ENCODE measurements at places on chromosomes 3 and 15.

- no peak for DNase-seq
These were observed 56.8 kb downstream of the PXYLP1 start for GRCh38 chr3:141288336-141288990.

DNA sequence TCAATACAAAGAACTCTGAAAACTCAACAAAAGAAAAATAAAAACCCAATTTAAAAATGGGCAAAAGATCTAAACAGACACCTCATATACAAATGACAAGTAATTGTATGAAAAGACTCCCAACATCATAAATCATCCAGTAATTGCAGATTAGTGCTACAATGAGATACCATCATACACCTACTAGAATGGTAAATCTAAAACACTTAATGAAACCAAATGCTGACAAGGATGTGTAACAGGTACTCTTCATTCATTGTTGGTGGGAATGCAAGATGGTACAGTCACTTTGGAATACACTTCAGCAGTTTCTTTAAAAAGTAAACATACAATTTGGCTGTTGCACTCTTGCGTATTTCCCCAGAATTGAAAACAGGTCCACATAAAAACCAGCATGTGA, 68.4 kb downstream of the LHFPL4 start:
- DNase-seq = no peak

GRCh38 chr3:13666781-13667709, 118.1 kb downstream of the FBLN2 start:
- DNase-seq = no peak

DNA sequence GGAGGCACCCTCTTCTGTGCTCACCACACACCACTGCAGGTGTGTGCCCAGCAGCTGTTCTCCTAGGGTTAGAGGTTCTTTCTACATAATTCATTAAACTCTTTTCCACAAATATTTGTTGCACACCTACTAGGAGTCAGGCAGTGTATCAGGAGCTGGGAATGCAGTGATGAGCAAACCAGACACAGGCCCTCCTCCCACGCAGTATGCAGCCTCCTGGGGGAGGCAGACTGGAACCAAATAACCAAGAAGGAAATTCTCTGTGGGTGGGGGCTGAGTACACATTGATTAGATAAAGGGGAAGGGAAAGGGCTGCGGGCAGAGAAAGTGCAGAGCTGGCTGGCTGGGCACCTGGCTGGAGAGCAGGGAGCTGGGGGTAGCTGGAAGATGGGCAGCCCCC, 18.5 kb upstream of the C3orf22 start:
- DNase-seq = no peak

DNA sequence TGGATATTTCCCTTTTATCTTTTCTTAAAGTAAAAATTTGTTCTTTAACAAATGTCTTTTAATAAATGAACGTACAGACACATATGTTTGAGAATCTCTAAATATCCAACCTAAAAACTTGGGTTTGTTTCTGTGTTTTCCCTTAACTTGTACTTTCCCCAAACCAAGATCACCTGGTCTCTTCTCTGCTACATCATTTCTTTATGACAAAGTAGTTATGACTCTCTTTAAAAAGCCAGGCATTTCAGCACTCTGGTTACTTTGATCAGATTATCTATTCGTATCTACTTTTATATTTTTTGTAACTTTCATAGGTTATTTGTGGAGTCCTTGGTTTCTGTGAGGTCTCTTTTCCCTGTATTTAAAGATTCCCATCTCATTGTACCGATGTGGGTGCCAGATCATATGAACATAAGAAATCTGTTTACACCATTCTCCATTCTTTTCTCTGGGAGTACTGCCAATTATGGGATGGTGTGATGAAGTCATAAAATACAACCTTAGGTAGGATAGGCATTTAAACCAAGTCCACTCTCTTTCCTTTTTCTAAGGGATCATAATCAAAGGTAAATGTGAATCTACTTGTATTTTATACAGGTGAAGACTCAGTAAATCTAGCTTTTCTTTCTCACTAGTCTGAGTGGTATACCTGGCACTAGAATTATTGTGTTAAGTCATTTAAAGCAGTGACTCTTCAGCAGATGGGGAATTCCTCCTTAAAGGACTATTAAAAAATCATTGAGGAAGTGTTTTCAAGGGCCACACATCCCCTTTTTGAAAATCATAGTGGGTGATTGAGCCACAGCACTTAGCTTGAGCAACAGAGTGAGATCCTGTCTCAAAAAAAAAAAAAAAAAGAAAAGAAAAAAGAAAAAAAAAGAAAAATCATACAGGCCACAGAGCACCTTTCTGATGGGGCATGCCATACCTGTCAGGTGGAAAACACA, 12.4 kb upstream of the NFKBIZ start:
- no peak for DNase-seq

DNA sequence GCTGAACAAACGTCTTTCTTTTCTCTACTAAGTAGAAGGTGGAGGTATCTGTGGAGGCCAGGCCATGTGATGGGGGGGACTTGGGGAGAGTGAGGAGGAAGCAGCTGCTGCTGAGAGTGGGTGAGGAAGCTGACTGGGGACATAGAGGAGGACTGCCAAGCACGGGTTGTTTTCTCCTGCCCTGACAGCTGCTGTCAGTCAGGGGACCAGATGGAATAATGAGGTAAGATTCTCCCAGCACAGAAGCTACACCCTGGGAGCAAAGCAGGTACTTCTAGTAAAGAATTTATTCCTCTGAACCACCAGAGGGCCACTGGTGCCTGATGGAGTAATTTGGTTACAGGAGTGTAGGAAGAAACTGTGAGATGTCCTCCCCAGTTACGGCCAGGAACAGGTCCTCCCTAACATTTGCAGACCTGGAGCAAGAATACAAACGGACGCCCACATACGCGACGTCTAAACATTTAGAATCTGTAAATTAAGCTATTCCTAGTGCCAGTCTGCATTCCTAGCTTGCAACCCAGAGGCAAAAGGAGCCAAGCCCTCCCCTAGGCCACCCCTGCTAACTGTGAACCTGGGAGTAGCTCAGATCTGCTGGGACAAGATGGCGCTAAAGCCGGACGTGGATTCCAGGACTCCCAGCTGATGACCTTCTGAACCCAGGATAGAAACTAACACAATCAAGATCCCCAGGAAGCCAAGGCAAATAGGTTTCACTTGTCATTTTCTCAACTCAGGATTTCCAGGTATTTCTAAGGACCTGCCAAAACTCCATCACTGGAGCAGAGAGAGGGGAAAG, 14.8 kb downstream of the CRYGS start:
- DNase-seq = no peak

DNA sequence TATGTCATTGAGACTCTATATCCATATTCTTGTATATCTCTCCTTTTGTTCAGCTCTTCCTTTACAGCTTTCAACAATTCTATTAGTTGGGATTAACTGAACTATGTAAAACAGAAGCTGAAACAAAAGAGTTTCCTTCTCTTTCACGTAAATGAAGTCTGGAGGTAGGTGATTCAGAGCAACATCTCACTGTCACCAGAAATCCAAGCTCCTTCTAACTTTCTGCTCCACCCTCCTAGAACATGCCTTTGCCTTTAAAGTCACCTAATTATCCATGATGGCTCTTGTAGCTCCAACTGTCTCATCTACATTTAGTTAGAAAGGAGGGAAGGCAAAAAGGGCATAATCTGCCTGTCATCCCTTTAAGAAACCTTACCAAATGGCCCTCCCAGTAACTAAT, 458.2 kb upstream of the MDFIC2 start:
- no peak for DNase-seq

DNA sequence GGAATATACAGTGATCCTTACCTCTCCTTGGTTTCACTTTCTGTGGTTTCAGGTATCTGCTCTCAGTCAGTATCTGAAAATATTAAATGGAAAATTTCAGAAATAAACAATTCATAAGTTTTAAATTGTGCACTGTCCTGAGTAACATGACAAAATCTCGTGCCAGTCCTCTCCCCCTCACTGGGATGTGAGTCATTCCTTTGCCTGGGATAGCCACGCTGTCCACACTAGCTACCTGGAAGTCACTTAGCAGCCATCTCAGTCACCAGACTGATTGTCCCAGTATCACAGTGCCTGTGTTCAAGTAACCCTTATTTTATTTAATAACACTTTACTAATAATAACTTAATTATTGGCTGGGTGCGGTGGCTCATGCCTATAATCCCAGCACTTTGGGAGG, 15.3 kb upstream of the KLHL25 start:
- no peak for DNase-seq

- DNase-seq = no peak
These were observed 6.2 kb downstream of the NDUFAF1 start for GRCh38 chr15:41396111-41396510.
